Naive B cell (primary cell): ENCODE measurements at places on chromosomes 1 and 21. TPM values are rescaled to one million over a fixed set of nuclear protein-coding genes. Genes with fewer than 3 reads are reported as not detected.

Gene TEKT2
- polyA plus RNA-seq: not detected

Gene TBX19
- 4.3 TPM for polyA plus RNA-seq

Gene FAM72A
- polyA plus RNA-seq: 0.64 TPM

- DNase-seq: no peak
Measured at GRCh38 chr1:201728731-201729130, 100.2 kb upstream of the IPO9 start.

- DNase-seq: no peak
Measured at GRCh38 chr1:173097001-173097400, 46.3 kb upstream of the TNFSF18 start.

GRCh38 chr21:41086569-41086968 is 81.4 kb upstream of the BACE2 start:
- no peak for DNase-seq

DNA sequence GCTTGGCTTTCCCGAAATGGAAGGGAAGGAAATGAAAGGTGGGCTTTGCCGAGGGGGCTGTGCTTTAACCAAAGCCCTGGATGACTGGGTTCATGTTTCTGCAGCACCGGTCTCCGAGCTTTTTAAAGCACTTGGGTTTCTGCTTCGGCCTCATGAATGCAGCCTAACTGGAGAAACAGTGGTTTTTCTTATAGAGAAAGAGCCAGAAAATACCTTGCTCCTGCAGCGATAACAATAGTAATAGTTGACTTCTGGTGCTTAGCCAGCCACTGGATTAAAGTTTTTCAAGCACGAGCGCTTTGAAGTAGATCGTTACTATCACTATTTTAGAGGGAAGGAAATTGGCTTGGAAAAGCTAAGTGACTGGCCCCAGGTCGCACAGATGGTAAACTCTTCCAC is 500 bp upstream of the DOCK7 start:
- DNase-seq: no peak

- DNase-seq: no peak
Measured at GRCh38 chr1:53730224-53730865, 8.6 kb downstream of the GLIS1 start.

DNA sequence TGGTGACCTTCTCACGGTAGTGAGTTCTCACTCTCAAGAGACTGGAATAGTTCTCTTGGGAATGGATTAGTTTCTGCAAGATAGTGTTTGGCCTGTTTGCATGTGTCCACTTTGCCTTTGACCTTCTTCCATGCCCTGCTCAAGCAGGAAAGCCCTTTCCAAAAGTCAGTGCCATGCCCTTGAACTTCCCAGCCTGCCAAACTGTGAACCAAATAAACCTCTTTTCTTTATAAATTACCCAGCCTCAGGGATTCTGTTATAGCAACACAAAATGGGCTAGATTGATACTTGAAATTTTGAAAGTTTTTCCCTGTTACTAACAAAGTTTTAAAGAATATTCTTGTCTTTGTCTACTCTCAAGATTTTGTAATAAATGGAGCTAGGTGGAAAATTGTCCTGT is 139.6 kb downstream of the SLC35F3 start:
- DNase-seq: no peak

DNA sequence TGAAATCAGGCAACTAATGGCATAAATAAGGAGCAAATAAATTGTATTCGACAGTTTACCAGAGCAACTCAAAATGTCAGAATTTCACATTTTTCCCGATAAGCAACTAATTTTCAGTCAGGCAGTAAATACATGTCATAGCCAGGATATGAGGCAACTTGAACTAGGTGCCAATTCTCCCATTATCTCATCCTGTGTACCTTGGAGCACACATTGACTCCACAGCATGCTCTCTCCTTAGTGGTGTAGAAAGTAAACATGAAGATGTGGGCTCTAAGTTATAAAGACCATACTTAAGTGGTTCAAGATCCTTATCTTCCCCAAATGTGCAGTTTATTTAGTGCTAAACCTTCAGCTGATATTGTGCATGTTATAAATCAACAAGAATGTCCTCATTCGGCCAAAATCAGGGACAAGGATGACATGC is 197.8 kb downstream of the VAV3 start:
- DNase-seq: no peak

DNA sequence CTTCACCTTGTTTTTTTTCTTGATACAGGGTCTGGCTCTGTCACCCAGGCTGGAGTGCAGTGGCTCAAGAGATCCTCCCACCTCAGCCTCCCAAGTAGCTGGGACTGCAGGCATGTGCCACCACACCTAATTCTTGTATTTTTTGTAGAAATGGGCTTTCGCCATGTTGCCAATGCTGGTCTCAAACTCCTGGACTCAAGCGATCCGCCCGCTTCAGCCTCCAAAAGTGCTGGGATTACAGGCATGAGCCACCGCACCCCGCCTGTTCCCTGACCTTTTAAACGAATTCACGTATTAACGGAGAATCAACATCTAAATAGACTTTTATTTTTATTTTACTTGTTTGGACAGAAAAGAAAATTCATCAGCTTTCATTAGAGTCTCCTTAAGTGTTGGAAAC is 104.8 kb downstream of the PGBD5 start:
- DNase-seq: no peak

DNA sequence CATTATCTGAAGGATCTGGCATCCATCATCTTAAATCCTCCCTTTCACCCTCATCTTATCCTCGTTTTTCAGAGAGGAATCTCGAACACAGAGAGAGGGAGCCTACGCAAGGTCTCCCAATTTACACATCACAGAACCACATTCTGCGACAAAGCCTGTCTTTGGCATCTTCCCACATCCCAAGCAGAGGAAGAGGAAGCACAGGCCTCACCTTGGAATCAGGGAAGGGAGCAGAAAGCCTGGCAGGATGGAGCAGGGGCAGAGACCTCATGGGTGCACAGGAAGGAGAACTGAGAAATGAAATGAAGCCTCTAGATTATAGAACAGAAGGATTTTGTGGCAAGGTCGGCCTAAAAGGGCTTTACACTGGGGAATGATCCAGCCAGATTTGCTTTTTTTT is 5.8 kb downstream of the ABCB10 start:
- DNase-seq: no peak

- DNase-seq: no peak
Measured at GRCh38 chr1:104855550-104855949, 1105.9 kb downstream of the AMY1C start.

DNA sequence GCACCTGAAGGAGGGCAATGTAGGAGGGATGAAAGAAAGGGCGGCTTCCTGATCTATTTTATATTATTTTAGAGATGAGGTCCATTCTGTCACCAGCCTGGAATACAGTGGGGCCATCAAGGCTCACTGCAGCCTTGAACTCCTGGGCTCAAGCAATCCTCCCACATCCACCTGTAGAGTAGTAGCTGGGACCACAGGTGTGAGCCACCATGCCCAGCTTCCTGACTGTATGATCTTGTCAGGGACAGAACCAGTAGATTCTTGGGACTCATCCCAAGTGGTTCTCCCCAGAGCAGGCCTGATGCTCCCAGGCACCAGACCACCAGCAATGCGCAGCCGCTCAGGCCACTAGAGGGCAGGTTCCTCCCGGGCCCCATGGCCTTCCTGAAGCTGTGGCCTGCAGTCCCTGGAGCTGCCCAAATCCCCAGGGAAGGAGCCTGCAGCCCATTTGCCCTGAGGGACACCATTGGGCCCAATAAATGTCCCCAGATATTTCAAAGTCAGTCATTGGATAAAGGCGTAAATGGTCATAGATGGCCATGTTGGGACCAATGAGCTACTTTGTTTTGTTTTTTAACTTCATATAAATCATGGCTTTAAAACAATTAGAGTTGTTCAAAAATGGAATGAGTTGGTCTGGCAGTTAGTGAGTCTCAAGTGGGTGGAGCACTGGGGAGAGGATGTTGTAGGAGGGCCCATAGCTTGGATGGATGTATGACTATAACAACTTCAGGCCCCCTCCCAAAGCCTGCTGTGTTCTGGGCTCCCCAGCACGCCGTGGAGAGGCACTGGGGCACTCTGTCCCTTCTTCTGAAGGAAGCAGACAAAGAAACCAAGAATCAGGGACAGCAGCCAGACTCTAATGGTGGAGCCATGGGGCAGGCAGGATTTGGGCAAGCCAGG is 44.7 kb upstream of the GOLT1A start:
- no peak for DNase-seq

- DNase-seq: no peak
Measured at GRCh38 chr1:155073377-155074242, 5.0 kb upstream of the EFNA3 start.

DNA sequence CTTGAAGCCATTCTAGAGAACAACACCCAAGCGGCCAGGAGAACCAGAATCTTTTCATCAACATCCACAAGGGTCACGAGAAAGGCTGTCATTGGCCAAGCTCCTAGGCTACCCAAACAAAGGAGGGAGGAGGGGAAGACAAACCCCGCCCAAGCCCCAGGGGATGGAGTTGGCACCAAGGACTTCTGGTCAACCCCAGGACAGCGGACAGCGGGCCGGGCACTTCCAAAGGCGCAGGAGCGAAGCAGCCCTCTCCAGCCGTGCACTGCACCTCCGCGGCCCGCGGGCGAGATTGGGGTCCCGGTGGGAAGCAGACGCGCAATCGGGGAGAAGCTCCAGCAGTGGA is at the start of gene CLIC6:
TSS of gene CLIC6 (plus strand) at position 192 of the 346 bp plus-strand sequence. CDS start 395 bp downstream, outside the sequence.
- no peak for DNase-seq
